ENCODE measurements at places on chromosomes 13 and 19. TPM values are rescaled to one million over a fixed set of nuclear protein-coding genes. Genes with fewer than 3 reads are reported as not detected.

DNA sequence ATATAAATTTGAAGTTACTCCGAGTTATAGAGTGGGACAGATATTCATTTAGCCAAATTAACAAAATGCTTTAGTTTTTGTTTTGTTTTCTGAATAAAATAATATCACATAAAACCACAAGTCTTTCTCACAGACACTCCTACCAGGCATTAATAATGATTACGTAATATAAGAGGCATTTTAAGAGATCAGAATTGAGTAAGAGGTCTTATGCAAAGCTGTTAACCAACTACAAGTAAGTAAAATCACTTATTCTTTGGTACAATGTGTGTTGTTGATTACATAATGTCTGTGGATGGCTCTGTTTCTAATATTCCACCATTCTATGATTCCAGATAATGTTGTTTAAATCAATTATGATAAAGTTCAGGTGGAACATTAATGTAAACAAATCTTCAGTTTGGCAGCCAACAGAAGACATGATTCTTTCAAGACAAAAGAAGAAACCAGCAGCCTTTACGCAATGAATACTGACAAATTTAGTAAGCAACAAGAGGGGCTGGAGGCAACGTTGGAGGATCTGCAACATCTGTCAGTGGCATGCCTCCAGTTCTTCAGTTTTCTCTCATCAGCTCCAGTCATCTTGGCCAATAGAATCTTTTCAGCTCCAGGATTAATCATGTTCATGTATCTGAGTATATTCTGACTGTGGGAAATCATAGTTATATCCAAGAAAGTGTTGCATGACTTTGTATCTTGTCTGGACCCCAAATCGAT is 403.8 kb downstream of the SLITRK5 start:
- H3K27me3 ChIP-seq = no peaks in the 10 kb centered on the region
- no peak overlapping the region for H3K4me3 ChIP-seq
- DNase-seq = no peak
- H3K36me3 ChIP-seq = no peaks in the 10 kb centered on the region
- no peaks in the 10 kb centered on the region for H3K4me1 ChIP-seq
- H3K27ac ChIP-seq = no peak overlapping the region

USF2 gene
- total RNA-seq = 144 TPM

GRCh38 chr19:7926021-7926726 is at the start of gene CTXN1:
TSS of gene CTXN1 (minus strand) at chr19:7926135. CDS start at chr19:7925538, 597 bp downstream.
- H3K27me3 ChIP-seq = peaks cover 12% of the 10 kb centered on the region
- H3K4me3 ChIP-seq = peak within 1 kb of the TSS; percentile 75
- H3K27ac ChIP-seq = no peak within 1 kb of the TSS
- peaks cover 19% of the 10 kb centered on the region for H3K36me3 ChIP-seq

- H3K4me3 ChIP-seq = peak overlapping the region; percentile 80
- no peaks in the 10 kb centered on the region for H3K36me3 ChIP-seq
- H3K27ac ChIP-seq = peak overlapping the region; percentile 54
- no peaks in the 10 kb centered on the region for H3K27me3 ChIP-seq
- DNase-seq = no peak
- H3K4me1 ChIP-seq = peaks cover 15% of the 10 kb centered on the region
These were observed 3.0 kb downstream of the KCTD12 start for GRCh38 chr13:76883236-76883635.

- no peak for DNase-seq
- peaks cover 4% of the 10 kb centered on the region for H3K4me1 ChIP-seq
- peaks cover 5% of the 10 kb centered on the region for H3K36me3 ChIP-seq
- no peak overlapping the region for H3K27ac ChIP-seq
- no peak overlapping the region for H3K4me3 ChIP-seq
These were observed 9.7 kb downstream of the DEDD2 start for GRCh38 chr19:42207767-42208271.

DNA sequence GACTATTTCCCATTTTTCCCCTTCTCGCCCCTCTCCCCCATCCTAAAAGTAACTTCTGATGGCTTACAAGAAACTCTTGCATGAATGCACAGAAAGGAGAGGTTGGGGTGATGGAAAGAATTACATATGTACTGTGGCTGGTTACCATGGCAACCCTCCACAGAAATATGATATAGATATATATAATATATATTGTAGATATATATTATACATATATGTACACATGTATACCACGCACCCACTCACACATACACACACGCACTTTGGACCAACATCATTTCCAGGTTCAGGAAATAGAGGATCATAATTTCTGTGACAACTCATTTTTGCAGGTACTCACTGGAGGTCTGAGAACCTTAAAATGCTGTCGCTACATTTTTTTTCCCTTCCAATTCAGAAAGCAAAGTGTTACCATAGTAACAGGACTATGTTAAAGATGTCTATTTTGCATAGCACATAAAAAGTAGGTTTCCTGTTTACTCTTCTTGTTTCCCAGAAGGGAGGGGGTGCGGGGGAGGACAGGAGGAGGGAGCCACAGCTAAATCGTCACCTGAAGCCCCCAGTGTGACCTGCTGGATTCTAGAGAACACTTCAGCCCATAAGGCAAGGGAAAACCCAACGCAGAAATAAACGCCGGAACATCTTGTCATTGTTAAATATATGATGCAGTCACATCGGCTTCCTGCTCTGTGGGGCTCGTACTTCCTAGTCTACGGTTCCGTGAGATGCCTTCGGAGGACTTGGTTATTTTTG is 44.7 kb downstream of the EFNB2 start:
- no peak for DNase-seq
- peaks cover 39% of the 10 kb centered on the region for H3K4me1 ChIP-seq
- H3K27ac ChIP-seq = no peak overlapping the region
- H3K36me3 ChIP-seq = peaks cover 14% of the 10 kb centered on the region
- H3K4me3 ChIP-seq = no peak overlapping the region

GRCh38 chr19:41339936-41340335 is 13.8 kb downstream of the TGFB1 start:
- no peak overlapping the region for H3K4me3 ChIP-seq
- no peak overlapping the region for H3K27ac ChIP-seq
- H3K27me3 ChIP-seq = no peaks in the 10 kb centered on the region
- peaks cover 65% of the 10 kb centered on the region for H3K36me3 ChIP-seq

DNA sequence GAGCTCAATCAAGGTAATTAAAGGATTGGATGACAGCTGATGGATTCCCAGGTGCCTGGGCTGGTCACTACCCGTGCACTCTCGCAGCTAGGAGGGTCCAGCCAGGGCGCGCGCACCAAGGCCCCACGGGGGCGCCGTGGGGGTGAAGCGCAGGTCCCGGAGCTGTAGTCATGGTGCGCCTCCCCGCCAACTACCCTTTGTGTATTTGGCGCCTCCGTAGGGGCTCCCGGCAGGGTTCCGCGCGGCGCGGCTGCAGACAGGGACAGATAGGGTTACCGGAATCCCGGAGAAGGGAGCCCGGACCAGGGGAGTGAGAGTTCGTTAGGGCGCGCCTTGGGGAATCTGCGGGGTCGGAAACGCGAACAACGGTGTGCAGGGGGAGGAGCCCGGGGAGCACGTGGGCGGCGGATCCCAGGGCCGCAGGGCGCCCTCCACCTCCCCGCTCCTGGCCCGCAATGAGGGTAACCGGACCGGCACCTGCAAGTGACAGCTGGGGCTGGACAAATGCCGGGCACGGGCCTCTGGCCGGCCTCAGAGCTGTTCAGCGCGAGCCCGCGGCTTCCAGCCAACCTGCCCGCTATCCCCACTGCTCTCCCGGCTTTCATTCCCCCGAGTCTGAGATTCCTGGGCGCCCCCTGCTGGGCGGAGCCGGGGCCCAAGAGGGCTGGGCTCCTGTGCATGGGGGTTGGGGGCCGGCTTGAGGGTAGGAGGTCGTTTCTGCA is 3.4 kb upstream of the PRAM1 start:
- DNase-seq = peak; percentile 94
- H3K4me3 ChIP-seq = peak overlapping the region; percentile 72
- no peak overlapping the region for H3K27ac ChIP-seq
- peaks cover 17% of the 10 kb centered on the region for H3K36me3 ChIP-seq
- H3K4me1 ChIP-seq = peaks cover 10% of the 10 kb centered on the region

TUBA3C gene
- not detected for total RNA-seq
